Activated CD4-positive, alpha-beta memory T cell treated with anti-CD3 and anti-CD28 coated beads for 36 hours (primary cell): ENCODE measurements at places on chromosomes 12 and 14.
A peak's percentile ranks its signal among the peaks of the same experiment; 100 is the strongest.

GRCh38 chr14:51724650-51725049 is 72.9 kb downstream of the FRMD6 start:
- DNase-seq = no peak

DNA sequence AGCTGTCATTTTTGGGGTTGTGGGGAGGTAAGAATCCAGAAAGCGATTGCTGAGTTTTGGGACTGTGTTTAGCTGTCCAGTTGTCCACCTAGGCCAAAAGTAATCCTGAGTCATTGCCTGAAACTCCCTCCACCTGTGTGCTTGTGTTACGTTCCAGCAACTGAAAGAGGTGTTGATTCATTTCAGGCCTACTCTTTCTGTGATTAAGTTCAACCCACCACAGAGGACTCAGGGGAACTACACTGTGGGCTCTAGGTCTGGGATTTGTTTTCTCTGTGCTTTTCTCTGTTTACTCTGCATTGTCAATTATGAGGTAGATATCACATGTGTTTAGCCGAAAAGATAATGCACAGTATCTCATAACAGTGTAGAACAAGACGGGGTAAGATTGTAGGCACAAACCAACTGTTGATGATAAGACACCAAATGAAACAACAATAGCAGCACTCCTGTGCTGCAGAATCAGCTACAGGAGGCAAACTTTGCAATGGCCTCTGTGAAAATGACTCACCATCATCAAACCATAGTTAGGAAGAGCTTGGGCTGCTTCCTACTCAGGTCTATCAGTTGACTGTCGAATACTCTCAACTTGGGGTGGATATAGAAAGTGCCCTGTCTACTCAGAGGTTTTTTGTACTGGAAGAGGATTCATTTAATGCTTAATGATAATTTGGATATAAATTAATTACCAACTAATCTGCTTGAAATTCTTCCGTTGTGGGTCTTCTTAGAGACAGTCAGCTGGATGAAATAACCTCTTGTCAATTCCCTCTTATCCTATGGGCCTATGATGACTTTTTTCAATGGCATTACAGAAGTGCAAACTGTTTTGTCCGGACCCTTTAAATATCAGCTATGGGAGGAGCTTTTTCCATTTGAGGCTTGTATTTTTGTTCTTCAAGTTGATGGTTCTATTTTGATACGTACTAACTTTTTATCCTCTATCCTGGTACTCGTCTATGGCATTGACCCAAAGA is 385.9 kb downstream of the BMP4 start:
- no peak for DNase-seq

GRCh38 chr12:94169495-94169894 is 21.1 kb downstream of the PLXNC1 start:
- peak; percentile 38 for DNase-seq

GRCh38 chr12:12627308-12627827 is 15.7 kb downstream of the CREBL2 start:
- no peak for DNase-seq

- no peak for DNase-seq
Observed at GRCh38 chr12:1668833-1669543, 21.9 kb upstream of the ADIPOR2 start.

DNA sequence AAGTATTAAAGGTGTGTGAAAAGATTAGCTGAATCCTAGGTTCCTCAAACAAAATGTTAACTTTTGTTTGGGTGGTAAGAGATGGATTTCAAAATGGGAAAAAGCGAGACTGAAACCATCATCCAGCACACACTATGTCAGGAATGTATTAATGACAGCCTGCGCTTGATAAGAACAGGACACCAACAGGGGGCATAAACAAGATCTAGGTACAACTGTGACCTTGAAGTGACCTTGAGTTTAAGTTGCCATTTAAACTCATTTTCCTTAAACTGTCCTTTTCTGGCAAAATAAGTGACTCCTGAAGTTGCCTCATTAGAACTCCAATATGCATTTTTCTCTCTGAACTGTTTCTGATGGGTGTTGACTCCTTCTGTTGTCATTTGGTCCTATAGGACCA is 17.1 kb downstream of the PRKCH start:
- no peak for DNase-seq

DNA sequence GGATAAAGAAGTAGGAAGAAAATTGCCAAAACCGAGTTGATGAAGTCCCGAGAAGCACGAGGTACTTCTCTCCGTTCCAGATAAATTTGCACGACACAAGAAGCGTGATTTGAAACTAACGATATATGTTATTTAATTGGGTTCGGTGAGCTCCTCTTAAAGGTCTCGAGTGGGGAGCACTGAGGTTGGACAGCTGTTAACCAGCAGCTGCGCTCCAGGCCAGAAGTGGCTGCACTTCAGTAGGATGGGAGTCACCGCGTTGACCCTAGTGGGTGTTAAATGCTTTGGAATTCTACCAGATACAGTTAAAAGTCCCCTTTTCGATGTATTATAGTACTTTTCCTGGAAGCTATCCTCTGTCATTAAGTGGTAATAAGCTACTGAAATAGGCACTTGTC is 953 bp upstream of the DCAF5 start:
- peak; percentile 14 for DNase-seq

GRCh38 chr12:118334939-118335567 is 37.7 kb downstream of the TAOK3 start:
- no peak for DNase-seq

- peak; percentile 34 for DNase-seq
Observed at GRCh38 chr14:92531106-92531873, 17.7 kb downstream of the RIN3 start.

DNA sequence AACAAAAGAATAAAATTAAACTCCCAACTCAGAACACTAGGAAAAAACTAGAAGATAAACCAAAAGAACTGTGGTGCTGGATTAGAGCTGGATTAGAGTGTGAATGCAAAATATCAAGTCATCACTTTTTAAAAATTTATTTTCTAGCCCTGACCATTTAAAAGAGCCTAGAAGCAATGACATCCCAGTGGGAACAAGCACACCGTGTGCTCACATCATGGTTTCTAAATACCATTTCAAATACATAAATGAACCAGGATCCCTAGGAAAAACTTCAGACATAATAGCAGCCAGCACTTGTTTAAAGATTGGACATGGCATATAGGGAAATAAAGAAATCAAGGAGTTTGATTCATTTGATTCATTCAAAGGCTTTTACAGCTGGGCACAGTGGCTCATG is 30.0 kb downstream of the KDM5A start:
- no peak for DNase-seq

GRCh38 chr12:117395766-117396165 is 34.3 kb upstream of the NOS1 start:
- no peak for DNase-seq

DNA sequence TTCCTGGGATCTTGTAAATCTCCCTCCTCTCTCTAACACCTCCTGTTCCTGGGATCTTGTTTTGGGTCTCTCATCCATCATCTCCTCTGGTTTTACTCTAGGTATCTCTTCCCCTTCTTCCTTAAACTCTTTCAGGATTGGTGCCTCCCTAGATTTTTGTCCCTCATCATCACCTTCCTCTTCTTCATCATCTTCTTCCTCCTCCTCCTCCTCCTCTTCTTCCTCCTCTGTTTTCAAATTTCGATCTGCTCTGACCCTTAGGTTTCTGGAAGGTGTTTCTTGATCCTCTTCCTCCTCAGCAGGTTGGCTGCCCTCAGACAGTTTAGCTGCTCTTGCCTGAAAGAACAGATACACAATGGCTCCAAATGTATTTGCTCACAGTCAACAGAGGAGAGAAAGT is 14.5 kb downstream of the ACIN1 start:
- DNase-seq = no peak

DNA sequence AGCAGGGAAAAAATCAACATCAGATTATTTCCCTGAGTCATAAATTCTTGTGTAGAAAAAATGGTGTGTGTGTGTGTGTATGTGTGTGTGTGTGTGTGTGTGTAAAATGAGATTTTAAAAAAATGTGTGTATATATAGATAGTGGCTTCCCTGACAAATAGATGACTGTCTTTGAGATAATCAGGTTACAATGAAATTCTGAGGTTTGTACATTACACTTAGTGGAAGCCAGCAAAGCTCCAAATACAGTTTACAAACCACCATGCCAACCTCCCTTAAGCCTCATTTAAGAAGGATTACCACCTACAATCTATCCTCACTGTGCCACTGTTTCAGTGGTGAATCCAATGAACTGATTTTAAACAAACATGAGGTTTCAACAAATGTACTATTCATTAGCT is 93.8 kb downstream of the MED13L start:
- no peak for DNase-seq

GRCh38 chr14:94476023-94476422 is at the start of gene SERPINA9:
Gene SERPINA9, minus strand, starts transcription at chr14:94476197. Its CDS starts 6,357 bp downstream, at chr14:94469840.
- no peak for DNase-seq

DNA sequence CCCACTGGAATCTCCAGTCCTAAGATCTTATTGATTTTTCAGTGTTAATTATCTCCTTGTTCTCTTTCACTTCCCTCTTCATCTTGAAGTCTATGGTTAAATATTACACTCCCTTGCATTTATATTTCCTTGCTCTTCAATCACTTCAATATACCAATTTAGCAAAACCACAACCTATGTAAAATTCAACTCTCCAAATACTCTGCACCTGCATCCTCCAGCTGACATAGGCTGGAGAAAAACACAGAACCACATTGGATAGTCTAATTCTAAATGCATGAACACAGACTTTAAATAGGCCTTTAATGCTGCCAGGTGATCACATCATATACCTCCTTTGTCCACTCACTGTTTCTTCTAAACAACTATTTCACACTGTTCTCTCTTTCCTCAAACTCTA is 253.8 kb upstream of the GARIN6 start:
- no peak for DNase-seq

DNA sequence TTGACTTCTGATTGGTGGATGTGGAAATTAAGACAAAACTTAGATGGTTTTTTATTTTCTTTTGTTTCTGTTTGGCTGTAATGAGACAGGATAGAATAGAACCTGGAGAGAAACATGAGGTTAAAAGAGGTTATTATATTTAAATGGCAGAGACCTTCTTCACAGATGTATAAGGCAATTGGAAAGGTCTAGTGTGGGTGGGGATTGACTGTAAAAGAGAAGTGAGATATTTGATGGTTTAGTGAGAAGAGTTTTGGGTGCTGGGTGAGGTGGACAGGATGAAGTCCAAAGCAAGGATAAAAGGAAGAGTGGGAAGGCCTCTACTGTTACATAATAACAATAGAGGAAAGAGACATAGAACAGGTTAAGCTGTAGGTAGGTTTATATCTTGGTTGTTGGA is 43.8 kb upstream of the PPM1H start:
- no peak for DNase-seq

- DNase-seq = no peak
Observed at GRCh38 chr12:71157601-71158233, at the start of gene TSPAN8. Gene TSPAN8, minus strand, starts transcription at chr12:71157999. Its CDS starts 321 bp downstream, at chr12:71157678.

- peak; percentile 52 for DNase-seq
Observed at GRCh38 chr14:59187802-59188460, 536 bp upstream of the DAAM1 start.

DNA sequence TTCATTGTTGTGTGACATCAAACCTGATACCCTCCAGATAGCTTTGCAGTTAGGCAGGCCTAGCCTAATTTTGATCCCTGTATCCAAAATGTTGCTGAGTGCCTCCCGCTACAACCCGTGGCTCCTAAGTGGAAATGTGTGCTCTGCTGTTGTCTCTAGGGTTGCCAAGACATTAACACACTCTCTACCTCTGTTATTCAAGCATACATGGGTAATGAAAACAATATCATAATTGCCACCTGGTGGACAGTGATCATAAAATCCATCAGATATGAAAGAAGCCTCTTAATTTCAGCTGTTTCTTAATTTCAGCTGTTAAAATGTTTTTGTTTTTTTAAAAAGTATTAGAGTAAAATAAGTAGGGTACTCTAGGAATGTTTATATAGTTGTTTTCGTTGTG is 93.5 kb downstream of the PLEKHA5 start:
- DNase-seq = no peak

DNA sequence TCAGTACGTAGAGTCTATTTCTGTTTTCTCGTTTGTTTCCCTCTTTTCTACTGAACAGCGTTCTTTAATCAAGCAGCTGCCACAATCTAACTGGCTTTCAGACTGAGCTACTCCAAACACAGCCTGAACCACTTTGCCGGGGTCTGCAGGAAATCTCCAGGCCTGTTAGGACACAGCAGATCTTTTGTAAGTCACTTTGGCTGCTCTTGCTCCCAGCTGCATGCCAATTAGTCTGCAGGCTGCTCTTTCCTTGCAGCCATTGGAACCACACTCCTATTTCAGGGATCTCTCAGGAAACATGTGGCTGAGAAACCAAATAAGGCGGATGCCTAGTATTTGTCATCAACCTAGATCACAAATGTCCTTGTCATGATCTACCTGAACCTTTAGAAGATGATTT is 73.6 kb downstream of the TMTC1 start:
- no peak for DNase-seq

- no peak for DNase-seq
Observed at GRCh38 chr12:103964805-103965204, 867 bp upstream of the TDG start.

GRCh38 chr14:53384073-53384472 is 230.9 kb upstream of the DDHD1 start:
- DNase-seq = no peak

DNA sequence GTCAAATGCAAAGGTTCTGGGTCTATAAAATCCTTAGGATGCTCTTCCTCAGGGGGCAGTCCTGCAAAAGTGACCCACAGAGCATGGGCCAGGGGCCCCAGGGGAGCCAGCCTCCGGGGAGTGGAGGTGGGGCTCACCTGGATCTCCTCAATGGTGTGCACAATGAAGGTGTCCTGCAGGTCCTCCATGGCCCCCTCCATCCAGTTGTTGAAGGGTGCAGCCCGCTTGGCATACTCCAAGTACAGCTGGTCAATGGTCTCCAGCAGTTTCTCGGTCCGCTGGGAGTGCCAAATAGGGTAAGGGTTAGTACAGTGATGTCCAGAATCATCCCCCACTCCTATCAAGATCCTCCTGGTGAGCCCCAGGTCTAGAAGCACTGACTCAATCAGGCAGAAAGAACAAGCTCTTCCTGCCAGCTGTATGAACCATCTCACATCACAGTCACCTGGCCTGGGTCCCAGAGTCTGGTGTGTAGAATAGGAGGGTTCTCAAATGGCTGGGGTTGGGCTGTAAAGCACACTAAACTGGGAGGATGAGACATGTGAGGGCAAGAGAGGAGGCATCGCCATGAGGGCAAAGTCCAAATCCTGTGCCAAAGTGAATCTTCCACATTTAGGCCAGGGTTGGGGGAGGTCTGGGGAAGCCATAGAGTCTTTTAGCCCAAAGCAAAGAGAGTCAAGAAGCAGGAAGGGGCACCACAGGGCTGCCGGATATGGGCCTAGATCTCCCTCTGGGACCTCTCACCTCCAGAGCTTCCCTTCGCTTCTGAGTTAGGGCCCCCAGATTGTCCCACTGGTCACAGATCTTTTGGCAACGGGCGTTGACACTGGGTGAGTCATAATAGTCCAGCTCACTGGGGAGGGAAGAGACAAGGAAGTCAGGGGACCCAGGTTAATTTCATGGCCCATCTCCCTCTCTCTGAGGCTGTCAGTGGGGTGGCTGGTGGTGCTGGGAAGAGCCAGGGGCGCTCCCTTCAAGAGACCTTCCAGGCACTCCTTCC is 91.5 kb upstream of the ZFP36L1 start:
- no peak for DNase-seq

DNA sequence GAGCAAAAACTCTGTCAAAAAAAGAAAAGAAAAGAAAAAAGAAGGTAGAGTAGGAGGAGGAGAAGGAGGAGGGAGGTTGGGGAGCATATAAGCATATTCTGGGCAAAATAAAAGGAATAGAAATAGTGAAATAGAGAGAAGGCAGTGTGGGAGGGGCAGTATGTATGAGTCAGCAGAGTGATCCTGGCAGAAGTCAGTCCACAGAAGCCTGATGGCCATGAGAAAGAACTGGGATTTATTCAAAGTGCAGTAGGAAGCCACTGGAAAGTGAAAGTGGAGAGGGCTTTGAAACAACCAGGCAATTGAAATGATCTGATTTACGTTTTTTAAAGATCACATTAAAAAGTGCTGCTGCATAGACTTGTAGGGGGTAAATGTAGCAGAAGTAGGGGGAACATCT is 368.6 kb upstream of the USP15 start:
- no peak for DNase-seq
